ENCODE measurements at places on chromosomes 7 and 10.
A peak's percentile ranks its signal among the peaks of the same experiment; 100 is the strongest.

DNA sequence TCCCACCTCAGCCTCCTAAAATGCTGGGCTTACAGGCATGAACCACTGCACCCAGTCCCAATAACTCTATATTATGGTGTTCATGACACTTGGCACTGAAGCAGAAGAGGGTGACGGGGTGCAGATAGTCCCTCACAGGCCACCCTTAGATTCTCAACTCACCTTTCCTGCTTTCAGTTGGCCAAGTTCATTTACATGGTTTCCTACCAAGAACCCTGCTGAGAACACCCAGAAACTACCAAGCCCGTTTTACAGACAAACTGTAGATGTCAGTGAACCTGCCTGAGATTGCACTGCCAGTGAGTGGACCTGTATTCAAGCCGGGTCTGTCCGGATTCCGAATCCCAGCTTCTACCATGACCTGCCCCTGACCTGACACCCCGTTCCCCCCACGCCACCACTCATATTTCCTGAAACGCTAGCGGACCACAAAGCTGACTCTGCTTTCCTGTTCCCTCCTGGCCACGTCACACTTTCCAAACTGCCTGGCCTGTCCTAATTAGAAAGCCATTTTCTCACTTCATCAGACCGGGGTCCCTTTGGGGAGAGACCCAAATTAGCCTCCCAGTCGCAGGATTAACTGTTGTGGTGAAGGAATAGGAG lies 17.3 kb downstream of the GRID2IP start:
- DNase-seq = no peak

DNA sequence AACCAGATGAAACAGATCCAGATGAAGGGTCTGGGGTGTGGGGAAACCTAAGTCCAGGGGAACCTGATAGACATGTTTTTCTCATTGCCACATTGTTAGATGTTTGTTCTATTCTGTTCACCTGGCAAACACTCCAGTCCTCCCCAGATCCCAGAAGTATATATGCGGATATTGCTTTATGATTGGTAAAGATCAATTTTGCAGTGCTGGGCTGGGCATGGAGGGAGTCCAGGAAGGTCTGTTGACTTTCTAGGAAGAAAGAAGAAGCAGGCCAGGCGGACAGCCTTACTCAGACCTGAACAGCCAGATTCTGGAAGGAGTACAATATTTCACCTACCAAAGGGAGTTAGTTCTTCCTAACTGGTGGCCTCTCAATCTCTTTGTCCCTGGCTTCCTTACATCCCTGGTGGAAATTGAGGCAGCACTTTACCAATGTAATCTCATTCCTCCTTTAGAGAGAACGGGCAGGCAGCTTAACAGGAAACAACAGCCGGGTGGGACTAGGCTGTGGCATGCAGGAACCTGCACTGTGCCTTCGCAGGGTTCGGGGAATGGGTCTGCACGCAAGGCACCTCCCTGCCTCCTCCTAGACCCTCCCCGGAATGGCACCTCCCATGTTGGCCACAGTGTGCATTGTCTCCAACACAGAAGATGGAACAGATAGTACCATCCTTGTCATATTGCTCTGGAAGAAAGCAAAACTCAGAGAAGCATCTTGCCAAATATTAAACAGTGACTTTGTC lies 930 bp downstream of the GIMAP6 start:
- DNase-seq = no peak

DNA sequence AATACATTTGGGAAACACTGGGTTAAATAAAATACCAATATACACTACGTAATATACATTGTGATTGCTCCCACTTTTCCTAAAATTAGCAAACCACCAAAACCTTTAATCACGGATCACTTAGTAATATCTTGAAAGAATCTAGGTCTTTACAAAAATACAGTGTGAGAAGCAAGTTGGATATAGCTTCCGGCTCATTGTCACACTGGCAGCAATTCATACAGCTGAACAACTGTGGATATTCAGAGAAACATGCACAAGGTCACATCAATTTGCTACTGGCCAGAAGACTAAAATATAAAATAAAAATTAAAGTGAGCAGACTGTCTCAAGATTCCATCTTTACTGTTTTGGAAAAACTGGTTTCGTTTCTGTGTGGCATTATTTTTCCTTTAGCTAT lies 69.1 kb downstream of the ZNF438 start:
- DNase-seq = no peak

- DNase-seq = no peak
Measured at GRCh38 chr10:8056871-8057331, 2.4 kb downstream of the GATA3 start.

- no peak for DNase-seq
Measured at GRCh38 chr7:116235380-116235779, 25.0 kb downstream of the TES start.

GRCh38 chr10:95845411-95845810 lies 62.4 kb upstream of the CC2D2B start:
- no peak for DNase-seq

DNA sequence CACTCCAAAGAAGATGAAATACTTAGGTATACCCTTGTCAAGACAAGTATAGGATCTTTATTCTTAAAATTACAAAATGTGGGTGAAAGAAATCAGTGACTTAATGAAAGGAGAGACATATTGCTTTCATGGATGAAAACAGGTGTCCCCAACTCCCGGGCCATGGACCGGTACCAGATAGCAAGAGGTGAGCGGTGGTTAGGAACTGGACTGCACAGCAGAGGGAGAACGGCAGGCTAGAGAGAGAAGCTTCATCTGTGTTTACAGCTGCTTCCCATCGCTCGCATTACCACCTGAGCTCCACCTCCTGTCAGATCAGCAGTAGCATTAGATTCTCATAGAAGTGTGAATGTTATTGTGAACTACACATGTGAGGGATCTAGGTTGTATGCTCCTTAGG lies 408.9 kb downstream of the CALN1 start:
- no peak for DNase-seq

GRCh38 chr7:128178611-128179010 lies 62.5 kb upstream of the LEP start:
- no peak for DNase-seq

DNA sequence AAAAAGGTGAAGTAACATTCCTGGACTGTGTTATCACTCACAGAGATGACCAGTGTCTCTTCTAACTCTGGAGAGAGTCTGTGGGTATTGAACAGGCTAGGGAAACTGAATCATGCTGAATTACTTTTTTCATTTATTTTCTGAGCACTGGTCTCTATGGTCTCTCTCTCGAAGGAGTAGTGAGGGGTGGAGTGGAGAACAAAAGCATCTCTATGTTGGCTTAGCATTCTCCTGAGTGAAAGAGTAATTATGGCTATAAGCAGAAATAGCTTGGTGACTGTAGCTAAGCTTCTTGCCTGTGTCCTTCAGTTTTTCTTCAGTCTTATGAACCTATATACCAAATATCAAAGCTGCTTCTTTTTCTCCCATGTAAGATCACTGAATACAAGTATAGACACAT lies 64.6 kb upstream of the PTN start:
- peak; percentile 98 for DNase-seq

DNA sequence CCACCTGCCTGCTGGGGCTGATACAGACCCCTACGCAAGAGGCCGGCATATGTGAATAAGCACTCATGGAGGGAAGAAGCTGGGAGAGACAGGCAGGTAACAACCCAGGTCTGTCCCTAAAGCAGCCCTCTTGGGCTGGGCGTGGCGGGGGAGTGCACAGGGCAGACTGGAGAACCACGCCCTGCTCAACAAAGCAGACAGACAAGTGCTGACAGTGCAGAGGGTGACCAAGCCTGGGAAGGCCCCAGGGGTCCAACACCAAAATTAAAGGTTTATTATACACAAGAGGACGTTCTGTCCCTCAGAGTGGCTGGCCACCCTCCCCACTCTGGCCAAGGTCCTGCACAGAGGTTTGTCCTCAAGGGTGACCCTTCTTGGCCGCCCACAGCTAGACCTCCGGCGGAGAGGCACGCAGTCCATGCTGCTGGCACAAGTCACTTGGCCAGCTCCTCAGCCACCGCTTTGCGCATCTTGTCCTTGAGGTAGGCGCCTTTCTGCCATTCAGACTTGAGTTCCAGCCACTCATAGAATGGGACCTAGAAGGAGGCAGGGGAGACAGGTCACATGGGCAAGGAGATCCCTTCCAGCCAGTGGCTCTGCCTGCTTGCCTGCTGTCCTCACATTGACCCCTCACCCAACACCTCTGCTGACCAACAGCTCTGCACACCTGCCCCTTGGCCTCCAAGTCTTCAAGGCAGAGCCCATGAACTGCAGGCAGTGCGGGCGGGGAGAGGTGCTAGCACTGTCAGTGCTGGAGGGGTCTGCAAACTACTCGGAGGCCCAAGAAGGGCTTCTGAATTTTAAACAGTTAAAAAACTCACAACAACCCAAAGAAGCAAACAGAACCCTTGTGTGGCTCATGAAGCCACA lies 11.4 kb upstream of the NACAD start:
- DNase-seq = no peak

DNA sequence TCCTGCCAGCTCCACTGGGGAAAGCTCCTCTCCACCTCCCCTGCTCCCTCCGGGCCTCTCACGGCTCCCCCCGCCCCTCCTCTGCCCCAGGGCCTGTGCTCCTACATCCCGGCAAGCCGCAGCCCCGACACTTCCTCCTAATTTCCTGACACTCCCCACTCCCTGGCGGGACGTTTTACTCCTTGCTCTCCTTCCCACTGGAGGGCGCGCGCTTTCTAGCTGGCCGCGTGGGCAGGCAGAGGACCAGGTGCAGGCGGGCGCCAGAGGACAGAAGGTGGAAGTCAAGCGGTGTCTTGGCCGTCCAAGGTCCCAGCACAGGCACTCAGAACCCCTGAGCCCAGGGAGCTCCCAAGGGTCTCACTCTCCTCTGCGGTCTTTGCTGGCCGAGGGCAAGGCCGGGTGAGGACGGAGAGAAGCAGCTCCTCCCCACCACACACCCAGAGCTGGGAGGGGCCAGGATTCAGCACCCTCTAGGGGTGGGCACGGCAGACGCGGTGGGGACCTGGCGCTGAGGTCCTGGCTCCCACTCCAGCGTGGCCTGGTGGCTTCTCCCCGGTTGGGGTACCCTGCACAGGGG lies 19.1 kb downstream of the ADAM8 start:
- DNase-seq = no peak

- DNase-seq = no peak
Measured at GRCh38 chr7:32513210-32513609, 17.9 kb downstream of the AVL9 start.

GRCh38 chr10:47198221-47198620 lies 101.8 kb upstream of the GDF10 start:
- no peak for DNase-seq

DNA sequence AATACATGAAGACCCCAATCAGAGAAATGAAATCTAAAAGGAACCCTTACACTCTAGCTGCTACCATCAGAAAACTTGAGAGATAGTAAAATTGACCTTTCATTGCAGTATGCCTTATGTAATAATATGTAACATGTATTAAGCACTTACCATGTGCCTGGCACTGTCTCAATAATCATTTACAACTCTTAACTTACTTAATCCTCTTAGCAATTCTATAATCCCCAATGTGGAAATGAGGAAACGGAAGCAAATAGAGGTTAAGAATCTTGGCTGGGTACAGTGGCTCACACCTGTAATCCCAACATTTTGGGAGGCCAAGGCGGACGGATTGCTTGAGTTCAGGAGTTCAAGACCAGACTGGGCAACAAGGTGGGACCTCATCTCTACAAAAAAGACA lies 29.8 kb upstream of the FHIP2A start:
- no peak for DNase-seq

- no peak for DNase-seq
Measured at GRCh38 chr10:35843524-35844181, 201.6 kb upstream of the FZD8 start.

GRCh38 chr10:86687750-86688149 lies 19.4 kb downstream of the LDB3 start:
- no peak for DNase-seq

- DNase-seq = peak; percentile 85
Measured at GRCh38 chr7:77684030-77684429, 12.2 kb upstream of the RSBN1L start.

GRCh38 chr7:664997-665735 lies 61.3 kb upstream of the DNAAF5 start:
- DNase-seq = no peak

DNA sequence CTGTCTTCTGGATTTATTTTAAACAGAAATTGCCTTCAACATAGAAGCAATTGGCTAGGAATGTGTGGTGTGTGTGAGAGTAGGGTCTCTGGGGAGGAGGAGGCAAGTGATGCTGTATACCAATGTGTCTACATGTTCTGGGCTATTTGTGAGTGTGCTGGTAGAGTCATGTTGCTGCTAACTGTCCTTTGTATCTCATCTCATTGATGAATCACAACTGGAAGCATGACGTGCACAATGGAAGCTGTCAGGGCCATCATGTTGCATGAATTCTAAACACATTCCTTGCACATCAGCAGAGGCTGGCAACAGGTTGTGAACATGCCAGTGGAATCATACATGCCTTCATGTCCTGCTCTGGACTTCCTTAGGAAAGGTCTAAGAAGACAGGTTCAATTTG lies 199.7 kb downstream of the BMPER start:
- DNase-seq = no peak

DNA sequence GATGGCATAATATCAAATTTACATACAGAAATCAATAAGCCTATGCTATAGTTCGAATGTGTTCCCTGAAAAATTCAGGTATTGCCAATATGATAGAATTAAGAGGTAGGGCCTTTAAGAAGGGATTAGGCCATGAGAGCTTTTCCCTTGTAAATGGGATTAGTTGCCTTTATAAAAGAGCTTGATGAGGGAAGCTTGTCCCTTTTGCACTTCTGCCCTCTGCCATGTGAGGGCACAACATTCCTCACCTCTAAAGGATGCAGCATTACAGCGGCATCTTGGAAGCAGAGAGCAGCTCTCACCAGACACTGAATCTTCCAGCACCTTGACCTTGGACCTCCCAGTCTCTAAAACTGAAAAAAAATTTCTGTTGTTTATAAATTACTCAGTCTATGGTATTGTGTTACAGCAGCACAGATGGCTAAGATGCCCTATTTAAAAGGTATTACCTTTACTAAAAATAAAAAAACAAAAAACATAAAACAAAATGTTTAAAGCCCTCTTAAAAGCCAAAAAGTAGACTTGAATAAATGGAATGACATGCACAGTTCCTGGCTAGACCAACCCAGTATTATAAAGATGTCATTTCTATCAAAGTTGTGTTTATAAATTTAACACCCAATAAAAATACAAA lies 909.6 kb downstream of the REEP3 start:
- DNase-seq = no peak

- no peak for DNase-seq
Measured at GRCh38 chr7:157018997-157019608, 8.6 kb upstream of the MNX1 start.

DNA sequence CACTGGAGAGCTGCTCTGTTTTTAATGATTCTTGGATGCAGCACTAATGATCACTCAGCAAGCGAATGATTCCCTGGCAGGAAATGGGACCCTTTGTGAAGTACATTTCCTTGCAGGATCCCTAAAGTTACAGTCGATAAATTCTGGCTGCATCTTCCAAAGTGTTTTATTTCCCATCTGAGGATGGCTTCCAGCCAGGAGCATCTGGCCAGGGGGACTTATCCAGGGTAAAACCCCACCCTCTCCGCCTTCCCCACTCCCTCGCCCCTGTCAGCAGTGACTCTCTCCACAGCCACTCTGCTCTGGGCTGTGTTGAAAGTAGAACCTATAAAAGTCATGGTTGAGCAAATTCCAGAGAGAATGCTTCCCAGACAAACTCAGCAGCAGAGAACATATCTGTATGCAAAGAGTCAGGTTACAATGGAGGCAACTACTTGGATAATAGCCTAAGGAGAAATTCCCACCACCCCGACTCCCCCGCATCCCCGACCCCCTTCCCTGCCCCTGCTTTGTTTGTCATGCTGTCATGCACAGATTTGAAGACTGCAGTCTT lies 111.0 kb upstream of the ANLN start:
- no peak for DNase-seq
